ENCODE measurements at places on chromosomes 3 and 15.

- DNase-seq = no peak
Measured at GRCh38 chr15:32956711-32957110, 237.8 kb downstream of the FMN1 start.

DNA sequence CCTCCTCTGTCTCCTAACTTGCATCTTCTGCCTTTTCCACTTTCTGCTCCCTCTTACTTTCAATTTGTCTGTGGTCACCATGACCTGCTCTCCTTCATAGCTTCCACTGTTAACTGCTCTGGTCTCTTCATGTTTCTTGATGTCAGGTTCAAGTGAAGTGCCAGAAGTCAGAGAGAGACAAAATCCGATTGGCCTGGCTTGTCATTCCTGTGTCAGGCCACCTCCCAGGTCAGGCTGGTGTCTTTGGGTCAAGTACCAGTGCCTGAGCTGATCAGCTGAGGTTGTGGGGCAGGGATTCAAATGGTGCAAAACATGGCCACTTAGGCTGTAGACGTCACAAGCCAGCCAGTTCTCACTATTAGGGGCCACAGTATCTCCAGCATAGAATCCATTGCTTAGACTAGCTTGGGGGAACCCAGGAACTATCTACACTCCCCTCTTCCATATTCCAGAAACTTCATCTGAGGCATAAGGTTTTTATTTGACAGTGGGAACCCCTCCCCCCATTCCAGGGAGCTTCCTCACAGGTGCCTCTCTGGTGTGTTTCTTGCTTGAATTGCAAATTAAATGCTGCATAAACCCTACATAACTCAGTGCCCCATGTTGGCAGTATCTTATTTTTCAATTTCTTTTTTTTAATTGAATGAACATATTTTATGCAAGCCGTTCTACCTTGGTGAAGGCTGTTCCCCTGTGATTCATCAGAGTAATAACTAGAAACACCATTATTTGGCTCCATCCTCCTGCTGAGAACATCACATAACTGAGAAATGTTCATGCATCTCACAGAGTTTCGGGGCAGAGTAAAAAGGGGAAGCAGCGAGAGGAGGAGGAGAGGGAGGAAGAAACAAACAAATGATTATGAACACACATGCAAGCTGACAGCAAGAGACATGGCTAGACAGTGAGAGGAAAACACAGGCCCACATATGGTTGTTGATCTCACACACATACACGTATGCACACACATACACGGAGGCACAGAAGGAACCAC, 175.8 kb downstream of the TLE3 start:
- DNase-seq = peak; percentile 45

- peak; percentile 13 for DNase-seq
Measured at GRCh38 chr15:68559345-68560310, 19.2 kb upstream of the CORO2B start.

DNA sequence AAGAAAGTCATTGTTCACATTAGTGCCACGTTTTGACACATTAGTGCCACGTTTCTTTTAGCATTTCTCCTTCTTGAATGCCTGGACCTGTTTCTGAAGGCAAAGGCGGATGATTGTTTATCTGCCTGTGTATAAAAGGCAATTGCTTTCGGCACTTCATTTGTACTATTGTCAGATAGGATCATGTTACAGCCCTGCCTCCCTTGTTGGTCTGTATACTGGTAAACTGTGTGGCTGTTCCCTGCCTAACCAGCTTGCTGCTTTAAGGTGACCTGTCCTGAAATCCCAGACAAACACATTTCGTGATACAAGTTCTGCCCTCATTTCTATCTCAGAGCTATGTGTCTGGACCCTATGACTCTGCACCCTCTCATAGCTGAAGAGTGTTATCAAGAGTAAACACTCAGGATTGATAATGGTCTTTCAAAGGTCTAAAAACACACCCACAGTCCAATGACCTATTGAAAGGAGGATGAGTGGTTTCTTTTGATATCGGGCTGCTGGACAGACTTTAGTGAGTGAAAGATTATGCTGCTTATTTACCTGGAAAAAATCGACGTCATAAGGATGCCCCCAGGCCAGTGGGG, 276.3 kb upstream of the MCTP2 start:
- DNase-seq = no peak

DNA sequence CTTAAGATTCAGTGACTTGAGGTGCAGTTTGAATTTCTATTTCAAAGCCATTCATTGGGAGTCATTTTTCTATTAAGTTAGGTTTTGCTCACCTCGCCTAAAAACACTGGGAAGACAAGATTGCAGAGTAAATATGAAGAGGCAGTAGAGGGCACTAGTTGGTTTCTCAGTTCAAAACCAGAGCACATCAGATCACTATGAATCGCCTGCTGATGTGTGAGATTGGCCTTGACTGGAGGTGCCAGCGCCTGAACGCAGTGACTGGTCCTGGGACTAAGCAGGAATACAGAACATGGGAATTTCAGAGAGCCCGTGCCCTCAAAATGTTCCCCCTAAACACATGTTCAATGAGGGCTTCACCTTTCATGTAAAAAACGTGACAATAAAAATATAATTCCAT, 229.0 kb downstream of the ITPR1 start:
- peak; percentile 68 for DNase-seq

DNA sequence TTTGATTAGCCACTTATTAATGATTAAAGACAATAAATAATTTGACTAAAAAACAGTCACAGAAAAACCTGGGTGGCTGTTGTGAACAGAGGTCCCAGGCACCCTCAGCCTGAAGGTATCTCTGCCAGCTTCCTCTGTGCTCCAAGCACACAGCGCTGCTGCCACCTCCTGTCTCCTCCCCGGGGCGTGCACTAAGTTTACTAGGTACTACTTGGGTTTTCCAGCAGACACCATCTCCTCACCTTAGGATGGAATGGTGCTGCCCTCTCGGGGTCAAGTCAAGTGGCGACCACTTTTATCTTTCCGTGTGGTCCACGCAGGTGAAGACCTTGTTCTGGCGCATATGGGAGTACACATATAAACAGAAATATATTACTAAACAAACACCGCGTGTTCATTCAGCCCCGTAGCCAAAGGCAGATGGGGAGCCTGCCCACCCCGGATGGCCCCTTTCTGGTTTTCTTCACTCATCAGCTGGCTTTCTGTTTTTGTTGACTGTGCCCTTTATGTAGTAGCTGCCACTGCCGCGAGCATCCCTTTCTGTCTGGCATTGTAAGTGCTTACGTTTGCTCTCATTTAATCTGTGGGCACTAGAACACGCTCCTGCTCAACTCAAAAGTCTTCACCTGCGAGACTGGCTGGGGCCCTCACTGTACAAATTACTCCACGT, 128.0 kb downstream of the LRIG1 start:
- no peak for DNase-seq

GRCh38 chr3:56799251-56799882, 2.4 kb downstream of the ARHGEF3 start:
- DNase-seq = peak; percentile 77

- no peak for DNase-seq
Measured at GRCh38 chr3:89360156-89360555, 252.7 kb downstream of the EPHA3 start.

DNA sequence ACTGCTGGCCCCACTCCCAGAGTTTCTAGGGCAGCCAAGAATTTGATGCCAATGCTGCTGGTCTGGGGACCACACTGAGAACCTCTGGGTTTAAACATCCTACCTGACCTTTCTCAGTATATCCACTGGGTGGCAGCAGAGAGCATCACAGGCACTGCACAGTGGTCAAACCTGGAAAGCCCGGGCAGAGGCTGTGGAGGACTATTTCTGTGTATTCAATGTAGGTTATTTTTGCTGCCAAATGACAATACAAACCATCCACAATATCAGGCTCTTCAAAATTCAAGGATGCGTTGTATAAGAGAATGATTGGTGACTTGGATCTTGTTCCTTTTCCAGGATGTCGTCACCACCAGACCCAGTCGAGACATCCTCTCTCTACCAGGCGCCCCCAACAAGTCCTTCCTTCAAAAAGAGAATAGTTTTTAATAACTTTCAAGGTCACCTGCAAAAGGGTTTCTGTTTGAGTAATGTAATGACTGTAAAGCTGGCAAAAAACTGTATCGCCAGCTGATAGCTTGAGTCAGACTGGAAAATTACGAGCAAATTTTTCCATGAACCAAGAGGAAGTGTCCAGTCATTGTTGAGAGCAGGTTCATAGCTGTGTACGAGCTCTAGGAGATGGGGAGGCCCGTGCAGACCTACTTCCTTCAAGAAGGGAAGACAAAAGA, 30.5 kb upstream of the MYZAP start:
- peak; percentile 55 for DNase-seq

DNA sequence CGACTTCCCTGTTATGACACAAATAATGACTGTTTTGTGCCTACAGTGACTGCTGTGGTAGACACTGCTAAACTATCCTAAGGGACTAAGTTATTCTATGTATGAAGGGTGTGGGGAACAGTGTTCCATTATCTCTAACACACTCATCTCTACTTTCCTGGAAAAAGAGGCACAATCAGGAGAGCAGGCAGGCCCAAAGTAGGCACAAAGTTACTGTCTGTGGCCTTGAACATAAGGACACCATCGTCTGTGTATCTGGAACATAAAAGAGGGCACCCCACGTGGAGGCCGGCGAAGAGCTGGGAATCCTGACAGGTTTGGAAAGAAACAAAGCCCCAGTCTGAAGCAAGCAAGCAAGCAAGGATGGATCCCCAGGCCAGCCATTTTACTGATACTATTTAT, 1.5 kb downstream of the ABCC5 start:
- DNase-seq = no peak

DNA sequence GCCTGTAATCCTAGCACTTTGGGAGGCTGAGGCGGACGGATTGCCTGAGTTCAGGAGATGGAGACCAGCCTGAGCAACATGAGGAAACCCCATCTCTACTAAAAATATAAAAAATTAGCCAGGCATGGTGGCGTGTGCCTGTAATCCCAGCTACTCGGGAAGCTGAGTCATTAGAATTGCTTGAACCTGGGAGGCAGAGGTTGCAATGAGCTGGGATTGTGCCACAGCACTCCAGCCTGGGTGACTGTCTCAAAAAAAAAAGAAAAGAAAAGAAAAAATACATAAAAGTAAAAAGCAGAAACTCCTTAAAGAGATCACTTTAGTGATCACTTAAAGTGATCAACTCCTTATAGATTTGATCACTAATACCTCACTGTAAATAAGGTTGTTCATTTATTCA, 78.0 kb downstream of the GMPS start:
- DNase-seq = no peak

DNA sequence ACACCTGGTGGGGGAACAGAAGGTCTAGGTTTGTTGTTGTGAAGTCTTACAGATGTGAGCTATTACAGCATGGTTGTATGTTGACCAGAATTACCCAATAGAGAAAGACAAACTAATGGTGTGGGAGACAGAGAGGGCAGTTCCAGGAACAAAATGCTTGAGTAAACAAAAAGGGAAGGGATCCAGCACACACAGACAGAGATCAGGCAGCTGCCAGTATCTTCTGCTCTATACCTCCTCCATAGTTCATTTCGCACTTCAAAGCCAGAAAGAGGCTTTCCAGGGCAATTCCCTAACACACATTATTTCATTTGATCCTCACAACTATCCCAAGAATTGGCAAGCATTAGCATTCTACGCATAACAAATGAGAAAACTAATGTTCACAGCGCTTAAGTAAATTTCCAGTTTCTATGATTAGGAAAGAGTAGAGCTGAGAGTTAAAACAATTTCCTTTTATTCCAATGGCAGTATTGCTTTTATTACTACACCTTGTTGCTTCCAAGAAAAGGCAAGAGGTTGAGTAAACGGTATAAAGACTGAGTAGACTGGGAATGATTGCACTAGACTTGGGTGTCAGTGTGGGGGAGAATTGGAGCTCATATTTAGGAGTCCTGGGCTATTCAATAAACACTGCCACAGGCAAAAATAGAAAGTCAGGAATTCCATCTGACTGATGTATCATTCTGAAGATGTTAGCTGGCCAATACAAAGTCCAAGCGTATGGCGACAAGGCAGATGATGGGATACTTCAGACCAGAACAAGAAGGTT, 39.7 kb upstream of the ZNF280D start:
- DNase-seq = peak; percentile 65

DNA sequence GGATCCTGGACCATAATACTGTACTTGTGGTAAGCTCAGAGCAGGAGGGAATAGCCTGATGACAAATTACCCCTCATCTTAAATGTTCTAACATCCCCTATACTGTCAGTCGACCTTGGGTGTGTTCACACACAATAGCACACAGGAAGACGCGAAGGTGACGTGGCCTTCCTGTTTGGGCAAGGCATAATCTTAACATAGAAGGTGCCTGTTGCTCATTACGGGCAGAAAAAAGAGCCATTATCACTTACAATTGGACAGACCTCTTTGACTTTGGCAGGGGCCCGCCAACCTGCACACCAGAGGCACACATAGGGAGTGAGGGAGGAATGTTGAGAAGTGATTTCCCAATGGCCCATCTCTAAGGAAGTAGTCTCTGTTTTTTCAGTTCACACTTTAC, 144.2 kb downstream of the ANO10 start:
- DNase-seq = no peak

DNA sequence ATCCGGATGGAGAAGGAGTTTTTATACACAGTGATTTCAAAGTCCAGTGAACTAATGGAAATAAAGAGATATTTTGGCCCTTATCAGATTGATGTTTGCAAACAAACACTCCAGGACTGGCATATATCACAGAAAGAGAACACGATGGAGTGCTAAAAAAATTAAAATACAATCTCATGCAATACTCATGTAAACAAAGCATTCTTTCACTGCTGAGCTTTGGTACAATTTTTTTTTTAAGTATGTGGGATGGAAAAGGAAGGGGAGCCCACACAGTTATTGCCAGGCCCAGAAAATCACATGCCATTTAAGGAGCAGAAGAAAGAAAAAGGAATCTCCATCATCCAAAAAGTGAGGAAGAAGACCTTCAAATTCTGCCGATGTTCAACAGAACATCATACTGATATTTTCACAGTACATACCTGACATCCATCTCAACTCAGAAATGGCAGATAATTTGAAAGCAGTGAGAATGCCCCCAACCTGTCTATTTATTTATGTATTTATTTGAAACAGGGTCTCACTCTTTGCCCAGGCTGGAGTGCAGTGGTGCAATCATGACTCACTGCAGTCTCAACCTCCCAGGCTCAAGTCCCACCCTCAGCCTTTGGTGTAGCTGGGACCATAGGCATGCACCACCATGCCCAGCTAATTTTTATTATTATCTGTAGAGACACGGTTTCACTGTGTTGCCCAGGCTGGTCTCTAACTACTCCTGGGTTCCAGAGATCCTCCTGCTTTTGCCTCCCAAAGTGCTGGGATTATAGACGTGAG, 107.5 kb upstream of the SLC2A2 start:
- DNase-seq = no peak

GRCh38 chr3:160684368-160684740, 7.4 kb downstream of the ARL14 start:
- DNase-seq = peak; percentile 53

Measured in MV-4-11 (cell line).